ENCODE measurements at places on chromosomes 4 and X. TPM values are rescaled to one million over a fixed set of nuclear protein-coding genes. Genes with fewer than 3 reads are reported as not detected.

The XAGE1B gene
- not detected for total RNA-seq

The CDX4 gene
- total RNA-seq = not detected

The CHRDL1 gene
- 16.8 TPM for total RNA-seq

The XAGE2 gene
- not detected for total RNA-seq

The ODAPH gene
- total RNA-seq = not detected

The ZFYVE28 gene
- 11.5 TPM for total RNA-seq

The SYP gene
- total RNA-seq = 3.2 TPM

DNA sequence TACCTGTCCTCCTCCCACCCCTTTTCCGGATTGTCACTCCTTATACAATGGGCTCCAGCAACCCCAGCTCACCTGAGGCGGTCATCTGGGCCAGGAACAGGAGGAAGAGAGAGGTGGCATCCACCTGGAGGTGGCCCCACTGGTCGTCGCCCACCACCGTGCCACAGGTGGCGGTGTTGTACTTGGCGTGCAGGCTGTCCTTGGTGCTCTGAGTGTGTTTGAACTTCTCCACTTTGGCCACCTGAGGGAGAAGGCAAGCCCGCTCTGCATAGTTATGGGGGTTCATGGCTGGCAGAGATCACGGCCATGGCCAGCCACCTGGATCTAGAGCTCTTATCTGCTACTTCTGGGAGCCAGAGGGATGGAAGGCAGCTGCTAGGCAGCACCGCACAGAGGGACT is 32.9 kb downstream of the PHKA2 start:
- H3K27me3 ChIP-seq = no peaks in the 10 kb centered on the region
- peaks cover 3% of the 10 kb centered on the region for H3K4me1 ChIP-seq
- H3K27ac ChIP-seq = no peak overlapping the region
- no peak overlapping the region for H3K4me3 ChIP-seq
- H3K36me3 ChIP-seq = no peaks in the 10 kb centered on the region
- DNase-seq = no peak

- no peak overlapping the region for H3K27ac ChIP-seq
- H3K36me3 ChIP-seq = no peaks in the 10 kb centered on the region
- H3K4me1 ChIP-seq = no peaks in the 10 kb centered on the region
Measured at GRCh38 chrX:136380010-136380769, 79.4 kb downstream of the ADGRG4 start.

DNA sequence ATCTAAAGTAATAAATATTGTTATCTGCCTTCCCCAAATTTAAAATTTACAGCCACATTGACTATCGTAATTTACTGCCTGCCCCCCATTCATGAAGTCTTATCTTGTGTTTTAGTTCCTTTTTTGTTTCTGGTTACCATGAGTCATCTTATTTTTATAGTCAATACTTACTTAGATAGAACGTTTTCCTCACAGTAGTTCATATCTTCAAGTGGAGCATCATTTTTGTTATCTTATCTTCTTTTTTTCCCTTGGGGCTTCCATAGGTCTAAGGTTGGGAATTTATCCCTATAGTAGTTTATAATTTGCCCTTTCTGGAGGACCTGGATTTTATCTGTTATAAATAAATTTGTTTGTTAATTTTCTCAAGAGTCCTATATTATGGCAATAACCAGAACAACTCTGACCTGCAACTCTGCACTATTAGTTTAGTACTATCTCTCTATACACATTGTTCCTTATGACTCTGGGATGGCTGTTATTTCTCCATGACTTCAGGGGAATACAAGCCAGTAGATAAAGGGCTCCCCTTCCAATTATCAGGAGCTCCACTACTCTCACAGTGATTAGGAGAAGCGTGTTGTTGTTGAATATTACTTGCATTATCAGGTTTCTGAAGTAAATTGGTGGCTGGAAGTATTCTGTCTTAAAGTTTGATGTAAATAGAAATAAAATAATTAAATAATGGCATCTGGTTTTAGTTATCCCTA is 330.6 kb downstream of the GALNTL6 start:
- no peak overlapping the region for H3K27ac ChIP-seq
- H3K27me3 ChIP-seq = no peaks in the 10 kb centered on the region
- H3K36me3 ChIP-seq = no peaks in the 10 kb centered on the region
- no peak overlapping the region for H3K4me3 ChIP-seq

DNA sequence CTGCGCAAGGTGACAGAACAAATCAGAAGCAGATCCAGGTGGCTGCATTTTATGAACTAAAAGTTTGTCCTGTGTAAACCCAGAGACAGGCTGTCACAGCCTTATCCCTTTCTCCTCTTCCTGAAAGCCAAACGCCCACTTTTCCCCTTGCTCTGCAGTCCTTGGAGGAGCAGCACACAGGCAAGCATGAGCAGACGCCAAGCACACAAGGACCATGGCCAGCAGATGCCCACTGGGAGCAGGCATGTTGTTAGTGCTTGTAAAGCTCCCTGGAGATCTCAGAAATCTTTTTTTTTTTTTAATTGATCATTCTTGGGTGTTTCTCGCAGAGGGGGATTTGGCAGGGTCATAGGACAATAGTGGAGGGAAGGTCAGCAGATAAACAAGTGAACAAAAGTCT is 11.5 kb upstream of the HOPX start:
- H3K4me1 ChIP-seq = no peaks in the 10 kb centered on the region
- DNase-seq = no peak
- no peaks in the 10 kb centered on the region for H3K36me3 ChIP-seq
- H3K27ac ChIP-seq = no peak overlapping the region
- no peaks in the 10 kb centered on the region for H3K27me3 ChIP-seq

DNA sequence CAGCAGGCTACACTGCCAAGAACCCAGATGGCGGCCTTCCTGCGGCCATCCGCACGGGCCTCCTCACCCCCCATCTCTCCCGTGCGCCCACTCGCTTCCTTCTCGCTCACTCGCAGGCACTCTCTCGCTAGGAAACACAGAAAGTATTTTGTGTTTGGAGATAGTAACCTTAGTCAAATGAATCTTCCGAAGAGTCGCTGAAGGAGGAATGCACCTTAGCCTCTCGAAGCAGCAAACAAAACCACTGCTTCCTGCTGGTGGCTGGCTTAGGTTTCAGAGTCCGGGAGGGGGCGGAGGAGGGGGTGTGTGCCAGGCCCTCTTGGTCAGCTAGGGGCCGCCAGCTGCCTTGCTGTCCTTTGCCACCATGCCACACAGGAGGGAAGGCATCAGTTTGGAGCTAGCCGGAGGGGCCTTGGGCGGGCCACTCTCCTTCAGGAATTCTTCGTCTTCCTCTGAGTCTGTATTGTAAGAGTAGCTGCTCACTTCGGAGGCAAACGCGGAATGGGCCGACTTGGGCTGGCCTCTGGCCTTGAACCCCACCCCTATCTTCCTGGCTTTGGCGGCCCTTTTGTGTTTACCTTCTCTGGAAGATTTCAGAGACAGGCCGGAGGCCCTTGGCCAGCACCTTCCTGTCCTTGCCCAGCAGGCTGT is 73.2 kb upstream of the UCP1 start:
- H3K27ac ChIP-seq = no peak overlapping the region
- peak overlapping the region; percentile 64 for H3K4me3 ChIP-seq
- no peak for DNase-seq
- peaks cover 5% of the 10 kb centered on the region for H3K36me3 ChIP-seq

GRCh38 chr4:3307060-3307459 is 14.2 kb downstream of the RGS12 start:
- H3K36me3 ChIP-seq = no peaks in the 10 kb centered on the region
- H3K4me3 ChIP-seq = no peak overlapping the region
- DNase-seq = no peak
- H3K4me1 ChIP-seq = no peaks in the 10 kb centered on the region
- H3K27me3 ChIP-seq = no peaks in the 10 kb centered on the region

GRCh38 chr4:127498366-127498765 is 134.4 kb upstream of the INTU start:
- no peaks in the 10 kb centered on the region for H3K36me3 ChIP-seq
- H3K4me1 ChIP-seq = no peaks in the 10 kb centered on the region
- no peak for DNase-seq
- no peaks in the 10 kb centered on the region for H3K27me3 ChIP-seq
- no peak overlapping the region for H3K27ac ChIP-seq

DNA sequence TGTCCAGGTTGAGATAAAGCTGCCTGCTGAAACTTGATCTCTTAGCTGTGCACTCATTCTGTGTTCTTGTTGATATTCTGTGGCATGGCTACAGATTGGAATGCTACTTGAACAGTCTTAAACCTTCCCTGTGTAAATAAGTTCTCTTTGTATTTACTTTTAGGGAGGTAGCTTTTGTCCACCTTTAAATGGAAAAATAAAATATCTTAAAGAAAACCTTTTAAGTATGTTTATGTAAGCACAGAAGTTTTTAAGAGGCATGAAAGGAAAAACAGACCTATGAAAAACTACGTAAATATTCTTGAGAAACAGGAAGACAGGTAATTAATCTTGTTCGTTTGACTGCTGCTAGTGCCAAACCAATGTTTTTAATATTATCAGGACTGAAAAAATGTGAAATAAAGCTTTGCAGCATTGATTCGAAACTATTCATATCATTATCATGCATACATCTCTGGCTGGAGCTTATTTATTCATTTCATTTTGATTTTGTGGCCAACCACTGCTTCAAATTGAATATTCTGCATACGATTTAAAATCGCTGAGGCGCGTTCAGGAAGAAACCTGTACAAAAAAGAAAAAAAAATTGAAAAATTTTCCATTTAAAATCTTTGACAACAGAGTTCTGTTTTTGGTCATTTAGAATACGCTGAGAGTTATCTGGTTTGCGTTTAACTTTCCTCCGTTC is 17.8 kb downstream of the HSD17B13 start:
- DNase-seq = no peak
- H3K4me3 ChIP-seq = peak overlapping the region; percentile 25
- peaks cover 9% of the 10 kb centered on the region for H3K4me1 ChIP-seq
- no peak overlapping the region for H3K27ac ChIP-seq
- no peaks in the 10 kb centered on the region for H3K36me3 ChIP-seq

GRCh38 chr4:178233906-178234305 is 791.7 kb upstream of the AGA start:
- DNase-seq = no peak
- no peaks in the 10 kb centered on the region for H3K36me3 ChIP-seq
- no peak overlapping the region for H3K4me3 ChIP-seq

DNA sequence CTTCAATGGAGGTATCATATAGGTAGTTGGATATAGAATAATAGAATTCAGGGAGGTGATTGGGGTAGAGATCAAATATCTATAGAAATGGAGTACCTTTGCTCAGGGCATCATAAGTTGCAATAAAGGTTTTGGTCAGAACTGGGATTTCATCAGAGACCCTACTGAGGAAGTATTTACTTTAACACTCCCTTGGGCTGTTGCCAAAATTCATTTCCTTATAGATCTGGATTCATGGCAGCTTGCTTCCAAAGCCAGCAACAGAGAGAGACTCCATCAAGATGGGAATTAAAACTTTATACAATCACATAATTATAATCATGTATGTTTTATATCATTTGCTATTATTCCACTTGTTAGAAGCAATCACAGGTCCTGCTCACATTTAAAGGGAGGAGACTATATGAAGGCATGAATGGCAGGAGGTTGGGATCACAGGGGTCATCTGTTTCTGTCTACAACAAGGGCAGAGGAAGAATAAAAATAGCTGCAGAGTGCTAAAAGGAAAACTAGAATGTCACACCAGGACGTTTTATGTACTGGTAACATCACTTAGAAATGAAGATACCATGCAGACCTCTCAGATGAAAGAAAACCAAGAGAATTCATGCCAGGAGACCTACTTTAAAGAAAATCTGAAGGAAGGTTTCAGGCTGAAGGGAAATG is 902.1 kb upstream of the LCORL start:
- no peaks in the 10 kb centered on the region for H3K4me1 ChIP-seq
- no peak overlapping the region for H3K27ac ChIP-seq
- no peak for DNase-seq
- no peak overlapping the region for H3K4me3 ChIP-seq
- no peaks in the 10 kb centered on the region for H3K27me3 ChIP-seq

DNA sequence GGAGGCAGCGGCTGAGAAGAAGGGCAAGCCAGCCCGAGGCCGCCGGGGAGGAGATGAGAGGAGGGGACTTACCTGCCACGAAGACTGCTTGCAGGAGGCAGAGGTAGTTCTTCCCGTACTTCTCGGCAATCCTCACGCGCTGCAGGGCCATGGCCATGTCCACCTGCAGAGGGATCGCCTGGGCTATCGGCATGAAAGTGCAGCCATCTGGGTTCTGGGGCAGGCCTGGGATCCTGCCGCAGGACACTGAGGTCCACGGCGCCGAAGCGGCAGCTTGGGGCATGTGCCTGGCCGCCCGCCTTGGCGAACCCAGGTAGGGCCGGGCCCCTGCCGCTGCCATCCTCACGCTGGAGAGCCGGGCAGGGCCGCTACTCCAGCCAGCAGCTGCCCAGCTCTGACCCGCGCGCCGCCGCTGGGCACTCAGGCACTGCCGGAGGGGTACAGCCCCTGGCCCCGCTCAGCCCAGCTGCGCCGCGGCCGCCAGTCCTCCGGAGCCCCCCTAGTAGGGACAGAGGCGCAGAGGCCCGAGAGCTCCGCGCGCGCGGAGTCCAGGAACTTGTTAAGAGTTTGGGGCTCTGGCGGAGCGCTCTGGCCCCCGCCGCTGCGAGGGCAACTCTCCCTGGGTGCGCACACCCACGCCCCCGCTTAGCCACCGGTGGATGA is 16.0 kb downstream of the MCF2 start:
- H3K4me1 ChIP-seq = no peaks in the 10 kb centered on the region
- no peak for DNase-seq
- no peak overlapping the region for H3K27ac ChIP-seq
- no peaks in the 10 kb centered on the region for H3K36me3 ChIP-seq

- peak overlapping the region; percentile 81 for H3K4me3 ChIP-seq
- peaks cover 7% of the 10 kb centered on the region for H3K4me1 ChIP-seq
- H3K36me3 ChIP-seq = no peaks in the 10 kb centered on the region
- H3K27ac ChIP-seq = peak overlapping the region; percentile 98
- DNase-seq = no peak
Measured at GRCh38 chrX:41085878-41086626, 807 bp downstream of the USP9X start.

DNA sequence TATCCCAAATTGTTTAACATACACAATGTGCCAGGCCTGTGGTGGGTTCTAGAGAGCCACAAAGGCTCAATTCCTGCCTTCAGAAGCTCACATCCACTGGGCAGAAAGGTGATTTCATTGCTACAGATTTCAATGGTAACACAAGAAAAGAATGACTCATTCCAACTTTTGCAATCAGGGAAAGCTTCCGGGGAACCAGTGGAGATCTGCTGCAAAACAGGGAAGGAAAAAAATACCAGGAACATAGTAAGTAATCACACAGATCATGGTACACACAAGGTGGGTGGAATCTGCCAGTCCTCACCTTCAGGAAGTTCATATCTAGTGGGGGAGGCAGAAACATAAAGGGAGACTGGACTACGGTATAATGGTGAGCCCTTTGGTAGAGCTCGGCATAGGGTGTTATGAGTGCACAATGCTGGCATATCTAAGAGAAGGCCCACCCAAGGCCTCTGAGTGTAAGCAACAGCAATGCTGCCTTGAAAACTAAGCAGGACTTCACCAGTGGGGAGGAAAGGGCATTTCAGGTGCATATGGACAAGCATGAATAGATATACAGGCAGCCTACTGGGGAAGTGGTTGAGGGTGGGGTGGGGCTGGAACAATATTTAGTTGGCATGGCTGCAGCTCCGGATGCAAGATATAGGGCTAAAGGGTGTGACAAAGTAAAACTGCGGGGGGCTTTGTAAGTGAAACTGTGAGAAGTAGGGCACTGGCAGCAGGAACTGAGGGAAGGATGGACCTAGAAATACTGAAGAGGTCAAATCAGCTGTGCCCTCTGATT is 24.2 kb downstream of the GPRIN3 start:
- H3K36me3 ChIP-seq = no peaks in the 10 kb centered on the region
- DNase-seq = no peak
- H3K27ac ChIP-seq = no peak overlapping the region

Data from thoracic aorta (tissue), 2 donors.